Activated CD8-positive, alpha-beta memory T cell treated with anti-CD3 and anti-CD28 coated beads for 48 hours (primary cell): ENCODE measurements at places on chromosomes 16 and 17.

DNA sequence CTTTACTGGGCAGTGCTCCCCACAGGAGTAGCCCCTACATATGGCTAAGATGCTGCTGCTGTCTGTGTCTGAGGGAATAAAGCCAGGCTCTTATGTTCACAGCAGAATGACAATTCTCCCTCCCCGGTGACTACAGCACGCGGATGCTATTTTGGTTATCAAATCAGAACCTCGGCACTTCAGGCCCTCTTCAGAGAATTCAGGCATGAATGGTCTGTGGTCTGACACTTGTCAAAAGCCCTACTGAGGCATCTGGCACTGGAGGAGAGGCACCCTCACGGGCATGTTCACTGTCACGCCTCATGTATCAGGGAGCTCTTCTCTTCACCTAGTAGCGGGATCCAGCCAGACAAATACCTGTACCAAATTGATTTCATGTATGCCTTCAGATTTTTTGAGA lies 30.4 kb downstream of the KIAA0513 start:
- DNase-seq = no peak

- DNase-seq = no peak
Measured at GRCh38 chr17:48295362-48296288, 134.4 kb downstream of the SKAP1 start.

DNA sequence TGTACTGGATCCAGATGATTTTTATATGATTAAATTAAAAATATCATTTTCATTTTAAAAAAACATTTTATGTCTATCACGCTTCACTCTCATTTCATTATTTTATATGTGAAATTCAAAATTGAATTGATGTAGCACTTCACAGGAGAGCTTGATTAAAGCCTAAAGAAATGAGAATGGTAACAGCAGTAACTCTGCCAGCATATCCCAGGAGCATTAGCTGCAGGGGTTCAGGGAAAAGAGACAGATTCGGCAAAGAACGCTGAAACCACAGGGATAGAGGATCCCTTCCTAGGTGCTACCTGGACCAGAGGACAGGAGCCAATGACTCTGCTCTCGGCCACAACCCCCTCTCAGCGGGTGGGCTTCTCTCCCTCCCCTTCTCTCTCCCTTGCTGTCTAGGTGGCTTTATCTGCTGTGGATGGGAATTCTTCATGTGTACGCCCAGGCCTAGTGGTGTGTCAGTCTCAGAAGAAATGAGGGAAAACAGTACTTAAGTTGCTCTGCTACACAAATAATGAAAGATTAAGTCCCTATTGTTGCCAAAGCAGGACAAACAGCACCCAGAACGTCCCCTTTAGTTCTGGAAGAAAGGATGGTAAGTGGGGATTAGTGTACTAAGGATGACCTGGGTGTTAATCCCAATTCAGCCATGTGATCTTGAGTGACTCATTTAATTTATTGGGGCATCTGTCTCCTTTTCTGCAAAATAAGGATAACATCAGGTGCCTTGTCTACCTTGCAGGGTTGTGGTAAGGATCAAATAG lies 123.3 kb downstream of the CDK5R1 start:
- no peak for DNase-seq

- no peak for DNase-seq
Measured at GRCh38 chr16:86509759-86510464, 415 bp upstream of the FOXF1 start.

DNA sequence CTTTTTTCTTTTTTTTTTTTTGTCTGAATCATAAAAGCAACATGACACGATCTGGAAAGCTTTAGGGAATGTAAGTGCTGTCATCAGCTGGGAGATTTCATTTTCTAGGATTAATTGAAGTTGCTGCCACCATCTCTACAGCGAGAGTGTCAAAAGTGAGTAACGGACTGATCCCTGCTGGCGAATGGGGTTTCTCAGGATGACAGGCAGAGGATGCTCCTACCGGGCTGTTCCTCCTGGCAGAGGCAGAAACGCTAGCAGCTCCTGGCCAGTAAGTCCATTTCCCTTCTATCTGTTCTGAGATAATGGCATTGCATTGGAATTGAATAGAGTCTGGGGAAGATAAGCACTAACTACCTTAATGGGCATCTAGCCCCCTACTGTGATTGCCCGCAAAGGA lies 80.5 kb upstream of the KIFC3 start:
- DNase-seq = no peak

GRCh38 chr17:64130559-64131001 lies 636 bp upstream of the ERN1 start:
- DNase-seq = no peak

DNA sequence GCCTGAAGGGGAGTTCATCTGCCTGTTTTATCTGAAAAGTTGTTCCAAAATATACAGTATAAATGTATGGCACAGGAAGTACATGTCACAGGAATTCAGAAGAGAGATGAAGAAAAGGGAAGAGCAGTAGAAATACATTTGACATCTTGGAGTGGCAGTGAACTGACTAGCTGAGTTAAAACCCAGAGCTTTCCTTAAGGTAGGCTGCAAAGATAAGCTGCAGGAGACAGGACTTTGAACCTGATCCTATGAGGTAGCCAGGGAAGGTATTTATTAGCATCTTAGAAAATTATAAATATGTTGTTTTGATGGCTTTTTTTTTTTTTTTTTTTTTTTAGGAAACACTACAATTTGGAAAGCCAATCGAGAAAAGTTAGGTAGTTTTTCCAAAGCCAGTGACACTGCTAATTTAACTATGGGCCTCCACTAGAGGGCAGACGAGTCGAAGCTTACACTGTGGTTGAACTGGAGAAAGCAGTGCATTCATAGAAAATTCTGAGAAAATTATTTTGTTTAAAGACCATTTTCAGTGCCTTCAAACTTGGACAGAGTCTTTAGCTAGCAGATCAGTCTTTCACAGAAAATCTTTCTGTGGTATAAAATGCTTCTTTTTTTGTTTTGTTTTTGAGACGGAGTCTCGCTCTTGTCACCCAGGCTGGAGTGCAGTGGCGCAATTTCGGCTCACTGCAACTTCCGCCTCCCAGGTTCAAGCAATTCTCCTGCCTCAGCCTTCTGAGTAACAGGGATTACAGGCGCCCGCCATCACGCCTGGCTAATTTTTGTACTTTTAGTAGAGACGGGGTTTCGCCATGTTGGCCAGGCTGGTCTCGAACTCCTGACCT lies 122.3 kb downstream of the SSH2 start:
- peak; percentile 27 for DNase-seq

DNA sequence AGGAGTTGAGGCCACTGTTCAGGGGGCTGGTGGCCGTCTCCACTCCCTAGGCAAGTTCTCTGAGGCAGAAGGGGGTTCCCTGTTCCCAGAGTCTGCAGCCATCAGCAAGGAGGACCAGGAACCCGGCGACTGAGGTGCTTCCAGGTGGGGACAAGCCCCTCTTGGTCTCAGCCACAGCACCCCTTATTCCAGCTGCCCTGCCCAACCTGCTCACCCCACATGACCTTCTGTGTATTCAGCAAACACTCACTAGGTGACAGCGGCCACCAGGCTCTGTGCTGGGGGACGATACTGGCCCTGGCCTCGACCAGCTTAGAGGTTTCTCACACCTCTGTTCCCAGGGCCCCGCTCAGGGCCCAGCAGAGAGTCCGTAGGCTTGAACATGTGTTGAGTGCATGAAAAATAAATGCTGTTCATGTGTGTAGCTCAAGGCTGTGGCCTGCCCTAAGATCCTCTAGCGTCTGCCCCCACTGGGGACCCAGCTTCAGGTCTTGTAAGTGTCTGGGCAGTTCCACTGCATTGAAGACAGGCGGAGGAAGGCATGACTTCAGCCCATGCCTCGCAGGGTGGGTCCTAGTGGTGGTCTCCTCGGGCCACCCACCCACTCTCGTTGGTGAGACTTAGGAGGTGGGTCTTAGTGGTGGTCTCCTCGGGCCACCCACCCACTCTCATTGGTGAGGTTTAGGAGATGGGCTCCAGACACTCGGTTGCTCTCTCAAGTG lies 44.2 kb downstream of the NT5M start:
- no peak for DNase-seq

DNA sequence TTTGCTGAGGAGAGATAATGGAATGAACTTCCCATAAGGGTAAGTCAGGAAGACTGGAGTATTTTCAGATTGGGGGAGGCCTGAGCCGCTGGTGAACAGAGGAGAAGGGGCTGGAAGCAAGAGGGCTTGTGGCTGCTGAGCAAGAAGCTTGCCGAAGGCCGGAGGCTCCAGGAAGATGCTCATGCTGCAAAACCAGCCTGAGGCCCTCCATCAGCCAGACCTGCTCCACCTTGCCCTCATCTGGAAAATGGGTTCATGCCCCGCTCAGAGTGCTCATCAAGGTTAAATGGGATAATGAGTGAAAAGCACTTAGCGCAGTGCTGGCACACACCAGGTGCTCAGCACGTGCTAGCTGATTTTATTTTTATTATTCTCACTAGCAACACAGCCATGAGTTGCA lies 5.5 kb upstream of the ASGR1 start:
- DNase-seq = no peak

DNA sequence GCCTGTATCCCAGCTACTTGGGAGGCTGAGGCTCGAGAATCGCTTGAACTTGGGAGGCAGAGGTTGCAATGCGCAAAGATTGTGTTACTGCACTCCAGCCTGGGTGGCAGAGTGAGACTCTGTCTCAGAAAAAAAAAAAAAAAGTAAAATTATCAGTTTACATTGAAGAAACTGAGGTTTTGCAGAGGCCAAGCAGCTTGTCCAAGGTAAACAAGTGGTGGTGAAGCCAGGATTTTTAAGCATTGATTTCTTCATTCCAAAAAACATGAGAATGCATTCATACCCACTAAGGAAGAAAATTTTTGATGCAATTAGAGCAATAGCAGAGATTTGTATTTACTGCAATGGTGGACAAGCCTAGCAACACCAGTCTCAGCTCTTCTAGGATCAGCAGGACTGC lies 52.7 kb downstream of the CENPV start:
- DNase-seq = no peak

GRCh38 chr17:66076546-66077190 lies 115.3 kb downstream of the CEP112 start:
- no peak for DNase-seq

DNA sequence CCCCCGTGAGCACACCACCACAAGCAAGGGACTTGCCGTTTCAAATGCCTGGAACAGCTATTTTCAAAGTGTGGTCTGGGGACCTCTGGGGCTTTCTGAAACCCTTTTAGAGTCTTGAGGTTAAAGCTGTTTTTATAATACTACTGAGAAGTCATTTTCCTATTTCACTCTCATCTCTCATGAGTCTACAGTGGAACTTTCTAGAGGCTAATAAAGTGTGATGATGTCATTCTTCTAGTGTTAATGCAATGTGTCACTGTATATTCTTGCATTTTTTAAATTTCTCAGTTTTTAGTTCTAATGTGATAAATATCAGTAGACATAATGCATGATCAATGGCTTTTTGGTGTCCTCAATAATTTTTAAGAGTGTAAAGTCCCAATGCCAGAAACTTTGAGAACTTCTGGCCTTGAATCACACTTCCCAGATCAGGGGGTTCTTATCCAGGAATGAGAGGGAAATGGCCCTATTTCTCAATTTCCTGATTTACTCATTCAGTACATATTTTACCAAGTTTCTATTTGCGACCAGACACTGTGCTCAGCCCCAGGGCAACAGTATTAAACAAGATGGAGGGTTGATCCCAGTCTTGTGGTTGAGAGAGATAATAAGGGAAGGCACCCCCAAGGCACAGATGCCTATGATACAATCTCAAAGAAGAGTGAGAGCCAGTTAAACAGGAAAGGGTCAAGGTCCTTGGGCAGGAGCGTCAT lies 444.0 kb downstream of the HS3ST3B1 start:
- DNase-seq = no peak

DNA sequence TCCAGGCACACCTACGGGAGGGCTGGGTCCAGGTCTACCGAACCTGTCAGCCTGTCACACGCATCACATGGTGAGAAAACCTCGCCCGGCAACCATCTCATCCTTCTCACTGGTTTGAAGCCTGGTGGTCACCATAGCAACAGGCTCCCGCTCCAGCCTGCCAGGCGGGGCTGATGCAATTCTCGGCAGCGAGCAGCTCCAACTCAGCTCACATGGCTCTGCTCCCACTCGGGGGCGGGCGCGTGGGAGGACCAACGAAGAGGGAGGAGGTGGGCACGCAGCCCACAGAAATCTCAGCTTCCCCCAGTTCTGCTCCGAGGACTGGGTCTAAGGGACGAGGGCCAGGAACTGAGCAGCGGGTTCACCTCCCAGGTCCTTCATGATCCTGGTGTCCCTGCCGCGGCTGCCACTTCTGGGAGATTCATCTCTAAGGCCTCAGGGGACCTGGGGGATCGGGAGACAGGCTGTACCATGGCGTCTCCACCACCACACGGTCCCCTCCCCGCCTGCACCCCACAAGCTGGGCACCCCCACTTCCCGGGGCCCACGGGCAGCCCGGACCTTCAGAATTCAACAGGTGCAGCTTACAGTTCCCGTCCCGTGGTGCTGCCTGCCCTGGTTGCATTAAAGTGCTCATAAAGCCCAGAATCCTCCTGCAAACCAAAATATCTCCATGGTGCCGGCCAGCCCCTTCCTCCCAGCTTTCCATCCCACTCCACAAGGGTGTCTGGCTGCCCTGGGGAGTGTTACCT lies 25.8 kb downstream of the ABR start:
- no peak for DNase-seq

DNA sequence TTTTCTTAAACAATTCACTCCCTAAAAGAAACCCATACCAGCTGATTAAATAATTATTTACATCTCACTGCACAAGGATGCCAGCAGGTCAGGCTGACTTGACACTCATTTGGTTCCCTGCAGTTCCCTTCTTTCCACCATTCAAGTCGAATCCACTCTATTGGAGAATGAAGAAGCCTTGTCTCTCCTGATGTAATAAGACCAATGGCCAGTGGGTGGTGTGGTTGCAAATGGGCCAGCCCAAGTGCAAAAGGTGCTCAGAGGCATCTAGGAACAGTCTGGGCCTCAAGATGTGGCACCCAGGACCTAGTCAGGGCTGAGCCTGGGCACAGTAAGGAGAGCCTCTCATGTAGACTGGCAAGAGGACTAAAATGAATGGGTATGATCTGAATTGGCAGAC lies 9.3 kb downstream of the C16orf78 start:
- no peak for DNase-seq

DNA sequence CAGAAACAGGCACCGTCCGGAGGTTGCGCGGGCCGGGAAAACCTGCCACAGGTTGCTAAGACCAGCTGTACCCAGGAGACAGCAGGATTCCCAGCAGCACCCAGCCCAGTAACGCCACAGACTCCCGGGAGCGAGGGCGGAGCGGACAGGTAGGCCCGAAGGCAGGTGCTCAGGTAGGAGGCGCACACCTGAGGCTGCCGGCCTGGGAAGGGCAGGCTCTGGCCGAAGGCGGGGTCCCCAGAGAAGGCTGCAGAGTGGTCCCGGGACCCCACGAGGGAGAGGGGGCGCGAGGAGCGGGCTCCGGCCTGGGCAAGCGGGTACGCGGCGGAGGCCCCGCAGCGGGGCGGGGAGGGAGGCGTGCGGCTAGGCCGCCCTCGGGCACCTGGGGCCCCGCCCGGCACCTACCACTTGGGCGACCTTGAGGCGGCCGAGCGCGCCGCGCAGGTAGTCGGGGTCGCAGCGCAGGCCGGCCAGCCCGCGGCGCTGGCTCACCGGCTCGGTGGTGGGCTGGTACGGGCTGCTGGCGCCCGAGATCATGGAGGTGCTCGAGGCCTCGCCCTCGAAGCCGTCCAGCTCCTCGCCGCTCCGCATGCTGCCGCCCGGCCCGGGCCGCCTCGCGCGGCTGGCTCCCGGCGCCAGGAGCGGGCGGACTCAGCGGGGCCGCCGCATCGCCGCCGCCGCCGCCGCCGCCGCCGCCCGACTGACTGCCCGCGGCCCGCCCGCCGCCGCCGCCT lies 441 bp downstream of the CMTM4 start:
- no peak for DNase-seq

- DNase-seq = no peak
Measured at GRCh38 chr16:30902029-30902972, 5.9 kb downstream of the CTF1 start.
